ENCODE measurements at places on chromosomes 4 and X. TPM values are rescaled to one million over a fixed set of nuclear protein-coding genes. Genes with fewer than 3 reads are reported as not detected.

Gene CDKL2
- 30.2 TPM for polyA plus RNA-seq

Gene HTR2C
- polyA plus RNA-seq, result 0.36 TPM

Gene SPANXA1
- polyA plus RNA-seq, result not detected

Gene GPRIN3
- 0.83 TPM for polyA plus RNA-seq

Gene PI4K2B
- polyA plus RNA-seq, result 3.5 TPM

Gene SRPX
- polyA plus RNA-seq, result 33.6 TPM

Gene LRIT3
- polyA plus RNA-seq, result 0.08 TPM

Gene CORIN
- polyA plus RNA-seq, result 1.7 TPM

Gene MAGEB1
- not detected for polyA plus RNA-seq

Gene NOCT
- polyA plus RNA-seq, result 1.8 TPM

Gene KIAA1210
- polyA plus RNA-seq, result not detected

Gene MMRN1
- not detected for polyA plus RNA-seq

Gene ARHGAP36
- polyA plus RNA-seq, result not detected

Gene GABRG1
- polyA plus RNA-seq, result 7.0 TPM

Gene PDGFC
- 3.6 TPM for polyA plus RNA-seq

Gene MGARP
- 9.5 TPM for polyA plus RNA-seq

Gene SUPT20HL2
- not detected for polyA plus RNA-seq

Gene PRSS48
- polyA plus RNA-seq, result not detected

Gene CACNA1F
- not detected for polyA plus RNA-seq

Gene BANK1
- 0.89 TPM for polyA plus RNA-seq

Gene GPC4
- polyA plus RNA-seq, result 0.48 TPM

Gene SCML2
- polyA plus RNA-seq, result 2.6 TPM

Gene IBSP
- polyA plus RNA-seq, result 0.62 TPM

Gene SASH3
- not detected for polyA plus RNA-seq

Gene AMMECR1
- 1.3 TPM for polyA plus RNA-seq

Gene PLS3
- 174 TPM for polyA plus RNA-seq

Gene RASL11B
- polyA plus RNA-seq, result 12.6 TPM

Gene FDCSP
- not detected for polyA plus RNA-seq

Gene MTNR1A
- polyA plus RNA-seq, result not detected

Gene ANK2
- polyA plus RNA-seq, result 541 TPM

Gene FAM236A
- not detected for polyA plus RNA-seq

Gene AFP
- polyA plus RNA-seq, result not detected

Gene TEX13A
- polyA plus RNA-seq, result not detected

Gene TREX2
- not detected for polyA plus RNA-seq

Gene GAGE13
- polyA plus RNA-seq, result not detected

All from Purkinje cell (primary cell).